ENCODE measurements at places on chromosomes 3 and 15.

GRCh38 chr3:29525254-29525881 is 244.5 kb downstream of the RBMS3 start:
- DNase-seq = no peak

DNA sequence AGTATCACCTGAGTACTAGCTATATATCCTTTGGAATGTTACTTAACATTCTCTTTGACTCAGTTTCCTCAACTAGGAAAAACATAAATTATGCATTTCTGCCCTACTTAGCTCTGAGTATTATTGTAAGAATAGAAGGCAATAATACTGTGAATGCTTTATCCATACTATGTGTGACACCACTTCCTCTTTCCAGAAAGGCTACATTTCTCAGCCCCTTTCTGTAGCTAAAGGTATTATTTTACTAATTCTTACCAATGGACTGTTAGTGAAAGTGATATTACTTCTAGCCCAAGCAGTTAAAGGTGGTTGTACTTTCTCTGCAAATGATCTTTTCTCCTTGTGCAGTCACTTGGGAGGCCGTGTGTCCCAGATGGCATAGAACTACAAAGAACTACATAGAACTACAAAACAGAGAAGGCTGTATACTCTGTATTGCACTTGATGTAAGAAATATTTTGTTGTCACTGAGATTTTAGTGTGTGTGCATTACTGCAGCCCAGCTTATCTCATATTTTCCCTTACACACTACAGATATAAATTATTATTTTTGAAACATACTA is 35.1 kb downstream of the MYH15 start:
- no peak for DNase-seq

DNA sequence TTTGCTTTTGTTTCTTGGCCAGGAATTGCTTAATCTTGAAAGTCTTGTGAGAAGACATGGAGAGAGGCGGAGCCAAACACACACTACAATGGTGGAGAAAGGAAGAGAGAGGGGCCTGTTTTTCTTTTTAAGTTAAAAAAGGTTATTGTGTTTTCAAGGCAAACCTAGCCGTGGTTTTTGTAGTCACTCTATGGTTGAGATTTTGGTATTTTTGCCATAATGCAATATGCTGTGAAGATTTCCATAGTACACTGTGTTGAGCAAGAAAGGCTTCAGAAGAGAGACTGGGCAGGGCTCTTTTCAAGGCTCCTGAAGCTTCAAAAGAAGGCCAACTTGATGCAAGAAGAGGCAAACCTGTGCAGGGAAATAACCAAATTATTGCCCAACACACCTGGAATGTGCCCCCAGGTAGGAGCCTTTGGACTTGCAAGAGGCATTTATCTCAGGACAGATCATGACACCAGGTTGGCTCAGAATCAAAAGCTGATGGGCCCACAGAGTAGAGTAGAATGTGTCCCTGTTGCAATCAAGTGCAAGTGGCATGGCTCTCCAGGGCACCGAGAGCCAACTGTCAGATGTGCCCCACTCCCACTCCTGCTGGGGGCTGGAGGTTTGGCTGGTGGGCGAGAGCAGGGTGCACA is 22.1 kb downstream of the AMOTL2 start:
- no peak for DNase-seq

DNA sequence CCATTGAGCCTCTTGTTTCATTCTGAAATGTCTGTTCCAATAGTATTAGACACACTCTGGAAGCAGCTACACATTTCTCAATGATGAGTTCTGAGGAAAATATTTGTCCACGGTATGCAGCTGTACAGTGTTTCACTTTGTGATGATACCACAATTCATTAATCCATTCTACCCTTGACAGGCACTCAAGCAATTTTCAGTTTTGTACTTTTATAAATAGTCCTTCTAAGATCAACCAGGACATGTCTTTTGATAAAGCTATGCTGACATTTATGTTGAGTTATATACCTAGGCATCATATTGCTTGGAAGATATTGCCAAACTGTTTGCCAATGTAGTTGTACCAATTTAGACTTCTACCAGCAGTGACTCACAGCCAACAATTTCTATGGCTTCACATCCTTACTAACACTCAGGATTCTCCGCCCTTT is 165.1 kb upstream of the COL8A1 start:
- DNase-seq = no peak

GRCh38 chr3:12963231-12963896 is 109.9 kb downstream of the IQSEC1 start:
- DNase-seq = peak; percentile 67

DNA sequence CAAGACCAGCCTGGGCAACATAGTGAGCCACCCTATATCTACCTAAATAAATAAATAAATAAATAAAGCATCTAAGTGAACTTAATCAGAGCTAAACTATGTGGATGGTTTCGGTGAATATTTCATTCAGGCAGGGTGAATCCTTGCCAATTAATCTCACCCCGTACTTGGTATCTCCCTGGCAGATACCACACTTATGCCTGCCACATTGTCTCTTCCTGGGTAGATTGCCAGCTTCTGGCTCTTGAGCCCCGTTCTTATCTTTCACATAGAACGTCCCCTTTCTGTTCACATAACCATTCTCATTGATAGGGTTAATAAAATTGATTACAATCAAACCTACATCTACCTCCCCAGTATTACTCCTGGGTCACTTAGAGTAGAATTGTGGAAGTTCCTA is 7.0 kb downstream of the SNAP23 start:
- no peak for DNase-seq

GRCh38 chr3:47158208-47158607 is 5.7 kb downstream of the SETD2 start:
- DNase-seq = no peak

DNA sequence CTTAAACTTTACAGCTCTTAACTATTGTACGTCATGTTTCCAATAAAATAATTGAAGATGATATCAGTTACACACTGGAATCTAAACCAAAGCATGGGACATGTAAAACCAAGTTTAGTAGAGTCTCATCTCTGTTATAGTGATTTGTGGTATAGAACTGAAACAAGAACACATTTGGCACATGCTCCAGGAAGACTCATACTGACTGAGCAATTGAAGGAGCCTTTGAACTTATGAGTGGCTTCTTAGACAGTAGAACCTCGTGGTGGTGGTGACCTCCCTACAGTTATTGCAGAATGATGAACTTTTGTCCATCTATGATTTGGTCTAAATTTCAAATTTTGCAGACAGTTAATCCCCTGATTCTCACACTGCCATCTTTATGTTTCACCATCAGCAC is 729.7 kb downstream of the ROBO1 start:
- DNase-seq = no peak

- no peak for DNase-seq
Measured at GRCh38 chr3:184459355-184459754, 79.5 kb downstream of the CHRD start.

GRCh38 chr3:120370463-120370862 is 21.3 kb upstream of the LRRC58 start:
- no peak for DNase-seq

All from activated CD4-positive, alpha-beta memory T cell treated with anti-CD3 and anti-CD28 coated beads for 36 hours (primary cell).